ENCODE measurements at places on chromosomes 11 and 22.

- DNase-seq: no peak
Measured at GRCh38 chr11:56396047-56396446, 16.4 kb upstream of the OR5AL1 start.

- peak; percentile 78 for DNase-seq
Measured at GRCh38 chr11:120334894-120335462, 1.2 kb upstream of the ARHGEF12 start.

GRCh38 chr22:48153726-48154125 lies 1391.3 kb downstream of the TBC1D22A start:
- no peak for DNase-seq

- DNase-seq: no peak
Measured at GRCh38 chr22:25919452-25919851, 177.5 kb downstream of the MYO18B start.

Measured in glomerular endothelial cell (primary cell).